Fibroblast of gingiva (primary cell): ENCODE measurements at places on chromosomes 4 and X.

GRCh38 chr4:15809058-15809457, 30.9 kb downstream of the CD38 start:
- no peak for DNase-seq

GRCh38 chr4:69748173-69748572, 12.2 kb downstream of the SULT1B1 start:
- DNase-seq: peak; percentile 29

- peak; percentile 24 for DNase-seq
Observed at GRCh38 chrX:20372533-20372932, 105.8 kb upstream of the RPS6KA3 start.

GRCh38 chrX:24426340-24426913, 38.7 kb upstream of the PDK3 start:
- DNase-seq: no peak

- DNase-seq: no peak
Observed at GRCh38 chrX:136541294-136541693, 9.3 kb downstream of the VGLL1 start.

DNA sequence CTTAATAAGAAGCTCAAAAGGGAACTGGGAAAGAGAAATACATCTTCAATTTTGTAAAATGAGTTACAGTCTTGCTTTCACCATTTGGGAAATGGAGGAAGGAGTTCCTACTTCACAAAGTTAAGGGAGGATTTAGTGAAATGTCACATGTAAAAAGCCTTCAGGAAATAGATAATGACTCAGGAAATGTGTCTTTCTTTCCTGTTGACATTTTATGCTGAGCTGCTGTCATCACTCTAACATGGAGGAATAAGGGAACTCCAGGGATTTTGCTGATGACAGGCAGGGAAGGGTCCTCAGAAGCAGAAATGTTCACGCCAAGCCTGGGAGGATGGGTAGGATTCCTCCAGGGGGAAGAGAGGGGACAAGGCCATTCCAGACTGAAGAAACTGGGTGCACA, 251.1 kb downstream of the USP46 start:
- no peak for DNase-seq

- DNase-seq: no peak
Observed at GRCh38 chr4:122313006-122313646, 65.7 kb upstream of the ADAD1 start.

DNA sequence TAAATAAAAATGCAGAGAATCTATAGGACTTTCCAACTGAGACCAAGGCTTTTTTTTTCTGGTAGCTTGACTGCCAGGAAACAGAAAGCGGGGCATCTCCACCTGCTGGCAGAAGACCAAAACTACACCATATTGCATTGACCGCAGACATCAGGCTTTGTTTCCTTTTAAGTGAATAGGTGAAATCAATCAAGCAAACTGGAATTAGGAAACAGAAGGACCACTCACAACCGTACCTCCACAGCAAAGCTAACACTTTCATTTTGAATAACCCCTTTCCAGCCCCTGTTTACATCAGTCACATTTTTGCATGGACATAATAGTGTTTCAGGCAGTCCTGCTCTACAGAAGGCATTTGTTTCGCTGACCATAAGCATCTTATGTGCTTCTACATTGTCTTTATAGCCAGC, 218.2 kb downstream of the IDS start:
- peak; percentile 12 for DNase-seq

- DNase-seq: no peak
Observed at GRCh38 chr4:139691-140090, 15.4 kb downstream of the ZNF718 start.

- no peak for DNase-seq
Observed at GRCh38 chrX:31127716-31128115, 55.9 kb upstream of the FTHL17 start.

- DNase-seq: no peak
Observed at GRCh38 chrX:41703574-41704029, 14.8 kb downstream of the GPR34 start.

- no peak for DNase-seq
Observed at GRCh38 chr4:161376275-161376674, 787.5 kb downstream of the FSTL5 start.
